ENCODE measurements at places on chromosomes 4 and X. TPM values are rescaled to one million over a fixed set of nuclear protein-coding genes. Genes with fewer than 3 reads are reported as not detected.

- no peaks in the 10 kb centered on the region for H3K4me1 ChIP-seq
- no peak for DNase-seq
- H3K27me3 ChIP-seq = no peaks in the 10 kb centered on the region
- no peak overlapping the region for H3K4me3 ChIP-seq
Measured at GRCh38 chrX:112654871-112655270, 24.9 kb downstream of the LHFPL1 start.

DNA sequence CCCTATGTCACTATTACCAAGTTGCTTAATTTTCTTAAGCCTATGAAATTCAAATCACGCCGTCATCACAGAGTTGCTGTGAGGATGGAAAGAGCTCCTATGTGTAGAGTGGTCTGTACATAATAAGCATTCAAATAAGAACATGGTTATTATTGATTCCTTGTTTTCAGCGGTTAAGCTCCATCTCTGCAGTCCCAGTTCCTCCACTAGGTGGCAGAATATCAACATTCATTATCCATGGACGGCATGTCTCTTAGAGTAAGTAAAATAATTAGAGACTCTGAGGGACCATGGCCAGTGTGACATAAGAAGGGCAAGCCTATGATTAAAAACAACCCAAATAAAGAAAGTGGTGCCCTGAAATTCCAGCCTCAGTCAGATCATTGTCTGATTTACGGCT, 132.5 kb upstream of the NHS start:
- no peak overlapping the region for H3K4me3 ChIP-seq
- DNase-seq = no peak
- H3K36me3 ChIP-seq = no peaks in the 10 kb centered on the region

DNA sequence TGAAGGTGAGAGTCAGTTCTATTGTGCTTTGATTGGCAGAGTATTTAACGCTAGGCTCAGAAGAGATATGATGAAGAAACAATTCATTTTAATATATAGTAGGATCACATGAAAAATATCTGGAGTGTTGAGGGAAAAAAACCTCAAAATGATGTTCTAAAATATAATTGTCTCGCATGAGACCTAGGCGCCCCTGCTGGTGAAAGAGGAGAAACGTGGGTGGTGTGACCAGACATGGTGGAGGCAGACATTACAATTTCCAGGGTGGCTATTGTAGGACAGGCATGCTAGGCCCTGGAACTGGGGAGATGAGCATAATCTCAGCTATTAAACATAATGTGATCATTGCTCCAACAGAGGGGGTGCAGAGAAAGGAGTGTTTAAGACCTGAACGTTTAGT, 210.0 kb downstream of the HS3ST1 start:
- no peak for DNase-seq
- no peak overlapping the region for H3K27ac ChIP-seq
- no peak overlapping the region for H3K4me3 ChIP-seq
- no peaks in the 10 kb centered on the region for H3K36me3 ChIP-seq

DNA sequence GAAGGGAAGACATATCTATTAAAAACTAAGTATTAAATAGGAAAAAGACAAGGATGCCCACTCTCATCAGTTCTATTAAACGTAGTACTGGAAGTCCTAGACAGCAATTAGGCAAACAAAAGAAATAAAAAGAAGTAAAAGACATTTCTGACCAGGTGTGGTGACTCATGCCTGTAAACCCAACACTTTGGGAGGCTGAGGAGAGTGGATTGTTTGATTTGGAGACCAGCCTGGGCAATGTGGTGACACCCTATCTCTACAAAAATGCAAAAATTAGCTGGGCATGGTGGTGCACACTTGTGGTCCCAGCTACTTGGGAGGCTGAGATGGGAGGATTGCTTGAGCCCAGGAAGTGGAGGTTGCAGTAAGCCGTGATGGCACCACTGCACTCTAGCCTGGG, 1071.8 kb downstream of the FAT4 start:
- no peak overlapping the region for H3K27ac ChIP-seq
- no peaks in the 10 kb centered on the region for H3K27me3 ChIP-seq
- no peaks in the 10 kb centered on the region for H3K36me3 ChIP-seq
- H3K4me3 ChIP-seq = no peak overlapping the region
- no peak for DNase-seq

GRCh38 chr4:71356924-71357663, 18.3 kb downstream of the SLC4A4 start:
- no peak overlapping the region for H3K27ac ChIP-seq
- no peaks in the 10 kb centered on the region for H3K27me3 ChIP-seq
- no peaks in the 10 kb centered on the region for H3K4me1 ChIP-seq
- DNase-seq = no peak
- no peak overlapping the region for H3K4me3 ChIP-seq
- no peaks in the 10 kb centered on the region for H3K36me3 ChIP-seq

Gene GAK
- 71.0 TPM for polyA plus RNA-seq

Gene SSX2B
- polyA plus RNA-seq = not detected
